ENCODE measurements at places on chromosomes 1 and 21. TPM values are rescaled to one million over a fixed set of nuclear protein-coding genes. Genes with fewer than 3 reads are reported as not detected.

GRCh38 chr1:206842854-206843253, 22.6 kb upstream of the IL20 start:
- DNase-seq: no peak

- no peak for DNase-seq
These were observed 67.8 kb downstream of the POU2F1 start for GRCh38 chr1:167288390-167289074.

DNA sequence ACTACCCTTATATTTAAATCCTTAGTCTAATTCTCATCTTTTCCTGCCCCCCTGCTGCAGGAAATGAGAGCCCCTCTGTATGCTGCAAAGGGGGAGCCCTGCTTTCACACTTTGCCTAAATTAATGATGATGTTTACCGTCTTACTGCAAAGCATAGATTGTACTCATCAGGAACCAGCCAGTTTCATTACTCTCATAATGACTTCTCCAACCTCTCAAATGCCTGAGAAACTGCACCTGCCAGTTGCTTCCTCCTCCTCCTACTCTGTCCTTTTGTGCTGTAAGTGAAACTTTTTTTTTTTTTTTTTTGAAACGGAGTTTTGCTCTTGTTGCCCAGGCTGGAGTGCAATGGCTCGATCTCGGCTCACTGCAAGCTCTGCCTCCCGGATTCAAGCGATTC, 101.7 kb downstream of the ADSS2 start:
- no peak for DNase-seq

- no peak for DNase-seq
These were observed 12.1 kb downstream of the PLXNA2 start for GRCh38 chr1:208231881-208232661.

GRCh38 chr1:26582836-26583460, 53.4 kb downstream of the RPS6KA1 start:
- DNase-seq: no peak

DNA sequence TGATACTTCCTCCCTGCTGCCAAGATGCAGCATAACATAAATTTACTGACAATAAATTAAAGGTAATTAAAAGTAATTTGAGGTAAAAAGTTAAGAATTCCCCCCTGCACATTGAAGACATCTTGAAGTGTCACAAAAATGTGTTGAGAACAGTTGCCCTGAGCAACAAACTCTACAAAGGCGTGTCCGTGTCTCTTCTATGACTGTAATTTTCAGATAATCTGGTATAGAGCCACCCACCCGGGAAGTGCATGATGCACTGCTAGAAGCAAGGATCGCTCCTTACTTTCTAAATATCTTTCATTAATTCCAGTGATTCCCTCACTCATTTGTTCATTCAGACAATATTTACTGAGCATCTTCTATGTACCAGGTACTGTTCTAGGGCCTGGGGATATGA, 11.0 kb upstream of the CASQ1 start:
- no peak for DNase-seq

DNA sequence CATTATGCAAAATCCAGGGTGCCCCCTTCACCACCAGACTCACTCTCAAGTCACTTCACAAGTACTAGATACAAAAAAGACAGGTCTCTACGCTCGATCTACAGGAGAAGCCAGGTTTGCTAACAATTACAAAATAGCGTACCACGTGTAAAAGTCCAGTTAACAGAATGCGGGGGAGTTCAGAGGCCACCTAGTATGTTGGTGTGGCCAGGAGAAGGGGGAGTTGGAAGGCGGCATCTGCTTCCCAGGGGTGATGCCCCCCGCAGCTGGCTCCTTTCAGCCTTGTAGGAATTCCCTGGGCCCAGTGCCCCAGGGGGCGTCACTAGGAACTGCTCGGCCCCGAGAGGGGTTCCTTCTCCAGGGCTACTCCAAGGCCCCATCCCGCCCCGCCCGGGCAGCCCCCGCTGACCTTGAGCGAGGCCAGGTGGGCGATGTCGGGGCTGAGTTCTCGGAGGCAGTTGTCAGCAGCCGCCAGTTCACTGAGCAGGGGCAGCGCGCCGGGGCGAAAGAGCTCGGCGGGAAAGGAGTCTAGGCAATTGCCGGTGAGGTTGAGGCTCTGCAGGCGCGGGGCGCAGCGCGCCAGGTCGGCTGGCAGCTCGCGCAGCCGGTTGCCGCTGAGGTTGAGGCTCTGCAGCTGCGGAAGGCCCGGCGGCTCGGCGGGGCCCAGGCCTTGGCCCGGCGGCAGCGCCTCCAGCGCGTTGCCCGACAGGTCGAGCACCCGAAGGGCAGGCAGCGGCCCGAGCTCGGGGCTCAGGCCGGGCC, 664 bp downstream of the LRRC47 start:
- no peak for DNase-seq

DNA sequence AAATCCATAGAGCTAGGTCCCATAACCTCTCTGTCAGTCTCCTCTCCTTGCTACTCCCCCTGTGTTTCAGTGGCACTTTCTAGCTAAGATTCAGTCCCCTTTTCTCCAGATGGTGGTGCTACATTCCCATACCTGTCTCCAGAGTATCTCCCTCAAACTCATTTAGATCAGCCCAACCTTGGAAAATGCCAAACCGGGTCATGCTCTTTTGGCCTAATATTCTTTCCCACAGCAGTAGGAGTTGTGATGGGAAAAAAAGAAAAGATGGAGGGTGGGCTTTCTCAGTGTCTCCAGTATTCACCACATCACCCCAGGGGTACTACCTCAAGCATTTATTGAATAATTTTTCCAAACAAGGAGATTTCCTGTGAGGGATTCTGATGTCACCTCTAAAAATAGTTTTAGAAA, 3.2 kb upstream of the RXFP4 start:
- peak; percentile 82 for DNase-seq

DNA sequence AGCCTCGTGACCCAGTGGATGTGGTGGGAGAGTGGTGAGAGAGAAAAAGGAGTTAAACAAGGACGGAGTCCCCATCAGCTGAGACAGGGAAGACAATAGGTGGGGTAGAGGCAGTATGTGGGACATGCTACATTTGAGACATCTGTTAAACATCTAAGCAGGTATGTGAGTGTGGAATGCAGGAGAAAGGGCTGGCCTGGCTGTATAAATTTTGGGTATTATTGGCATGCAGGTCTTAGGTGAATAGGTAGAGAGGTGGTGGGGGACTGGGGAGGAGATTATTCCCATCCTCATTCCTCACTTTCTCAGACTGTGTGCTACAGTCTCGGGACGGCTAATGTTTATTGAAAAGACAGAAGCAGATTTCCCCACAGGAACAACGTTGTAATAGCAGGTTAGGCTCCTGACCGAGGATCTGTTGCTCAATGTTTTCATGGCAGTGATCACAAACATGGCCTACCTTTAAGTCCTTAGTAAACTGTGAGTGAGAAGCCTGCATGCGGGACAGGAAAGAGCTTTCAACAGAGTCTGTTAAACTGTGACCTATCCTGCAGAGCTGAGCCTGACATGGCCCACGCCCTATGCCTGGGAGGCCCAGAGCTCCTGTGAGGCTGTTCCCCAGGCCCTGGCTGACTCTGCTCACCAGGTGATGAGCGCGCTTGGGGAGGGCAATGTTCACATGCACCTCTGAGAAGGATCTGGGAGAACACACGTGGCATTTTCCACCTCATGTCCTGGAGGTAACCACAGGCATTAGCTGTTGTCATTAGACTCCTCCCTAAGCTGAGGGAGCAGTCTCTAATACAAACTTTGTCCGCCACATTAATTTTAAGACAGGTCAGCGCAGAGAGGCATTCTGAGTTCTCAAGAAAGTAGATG, 16.5 kb downstream of the VSIG8 start:
- DNase-seq: no peak

- DNase-seq: no peak
These were observed 35.4 kb downstream of the PKP1 start for GRCh38 chr1:201318504-201319340.

DNA sequence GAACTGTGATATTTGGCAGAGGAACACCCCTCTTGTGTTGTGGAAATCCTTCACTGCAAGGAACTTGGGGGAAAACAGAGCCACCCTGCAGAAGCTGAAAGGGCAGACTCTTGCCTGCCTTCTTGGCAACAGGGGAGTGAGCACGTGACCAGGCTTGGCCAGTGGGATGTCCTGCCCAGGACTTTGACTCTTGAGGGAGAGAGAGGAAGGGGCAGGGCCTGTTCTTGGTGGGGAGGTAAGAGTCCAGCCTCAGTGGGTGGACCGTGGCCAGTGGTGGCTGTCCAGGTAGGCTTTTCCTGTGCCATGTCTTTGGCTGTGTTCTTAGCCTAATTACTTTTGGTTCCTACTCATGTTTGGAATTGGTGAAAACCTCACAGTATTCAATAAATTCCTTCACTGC, 8.6 kb upstream of the AK2 start:
- no peak for DNase-seq

- no peak for DNase-seq
These were observed 36.2 kb downstream of the SGIP1 start for GRCh38 chr1:66570196-66570595.

Gene OSCP1
- 5.6 TPM for polyA plus RNA-seq

Gene CELA2A
- not detected for polyA plus RNA-seq

Gene FAM78B
- polyA plus RNA-seq: 3.8 TPM

Gene GCSAML
- 0.17 TPM for polyA plus RNA-seq

Gene CEPT1
- 18.8 TPM for polyA plus RNA-seq

Gene ADORA1
- polyA plus RNA-seq: 5.2 TPM

Gene DMBX1
- polyA plus RNA-seq: not detected
